CD4-positive, alpha-beta memory T cell (primary cell): ENCODE measurements at places on chromosomes 6 and 20. TPM values are rescaled to one million over a fixed set of nuclear protein-coding genes. Genes with fewer than 3 reads are reported as not detected.
A peak's percentile ranks its signal among the peaks of the same experiment; 100 is the strongest.

DNA sequence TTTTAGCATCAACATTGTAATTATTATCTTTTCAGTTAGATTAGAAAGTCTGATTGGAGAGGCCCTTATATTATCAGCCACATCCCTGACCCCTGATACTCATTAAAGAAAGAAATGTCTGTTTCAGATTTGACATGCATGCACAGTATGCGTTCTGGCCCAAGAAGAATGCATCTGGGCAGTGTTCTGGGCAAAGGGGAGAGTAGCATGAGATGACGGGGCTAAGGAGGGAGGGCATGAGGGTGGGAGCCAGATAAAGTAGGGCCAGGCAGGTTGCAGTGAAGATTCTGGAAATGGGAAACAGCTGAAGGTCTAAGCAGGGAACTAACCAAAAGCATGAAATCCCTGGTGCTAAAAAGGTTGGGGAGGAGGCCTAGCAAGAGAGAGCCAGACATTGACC lies 7.3 kb downstream of the SAYSD1 start:
- no peak overlapping the region for H3K27ac ChIP-seq
- peaks cover 5% of the 10 kb centered on the region for H3K36me3 ChIP-seq
- DNase-seq, result no peak
- no peaks in the 10 kb centered on the region for H3K27me3 ChIP-seq

GRCh38 chr6:90136176-90136575 lies 160.5 kb downstream of the BACH2 start:
- no peak overlapping the region for H3K27ac ChIP-seq
- H3K36me3 ChIP-seq, result no peaks in the 10 kb centered on the region
- no peaks in the 10 kb centered on the region for H3K4me1 ChIP-seq
- H3K27me3 ChIP-seq, result no peaks in the 10 kb centered on the region
- no peak overlapping the region for H3K4me3 ChIP-seq

GRCh38 chr20:25865715-25866656 lies 169.3 kb upstream of the ZNF337 start:
- peaks cover 4% of the 10 kb centered on the region for H3K27me3 ChIP-seq
- DNase-seq, result peak; percentile 75
- peak overlapping the region; percentile 24 for H3K4me3 ChIP-seq
- H3K27ac ChIP-seq, result no peak overlapping the region

- H3K27ac ChIP-seq, result no peak overlapping the region
- peaks cover 8% of the 10 kb centered on the region for H3K4me1 ChIP-seq
- no peak overlapping the region for H3K4me3 ChIP-seq
Observed at GRCh38 chr6:156994215-156995076, 217.3 kb downstream of the ARID1B start.

DNA sequence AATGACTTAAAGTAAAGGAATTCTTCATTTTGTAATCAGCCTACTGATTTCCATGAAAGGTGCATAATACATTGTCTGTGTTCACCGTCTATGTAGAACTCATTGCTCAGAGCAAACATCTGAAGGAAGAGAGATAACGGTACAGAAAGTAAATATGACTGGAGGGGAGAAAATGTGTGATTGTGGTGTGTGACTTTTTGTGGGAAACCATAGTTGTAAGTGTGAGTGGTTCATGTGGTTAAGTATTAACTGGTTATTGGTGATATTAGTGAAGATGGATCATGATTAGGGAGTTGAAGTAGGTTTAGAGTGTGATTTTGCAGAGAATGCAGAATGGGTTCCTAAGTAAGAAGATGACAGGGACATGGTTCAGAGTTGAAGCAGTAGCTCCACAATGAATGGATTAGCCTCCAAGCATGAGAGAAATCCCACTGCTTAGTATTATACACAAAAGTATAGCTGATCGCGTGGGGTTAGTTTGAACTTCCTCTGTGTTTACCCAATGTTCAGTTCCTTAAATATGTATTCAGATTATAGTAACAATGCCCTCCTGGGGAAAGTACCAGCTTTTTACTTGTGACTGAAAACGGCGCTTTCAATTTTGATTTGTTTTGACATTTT lies 368.9 kb downstream of the UTRN start:
- H3K4me1 ChIP-seq, result peaks cover 57% of the 10 kb centered on the region
- H3K27ac ChIP-seq, result peak overlapping the region; percentile 24
- H3K27me3 ChIP-seq, result no peaks in the 10 kb centered on the region
- no peaks in the 10 kb centered on the region for H3K36me3 ChIP-seq

GRCh38 chr6:79602859-79603258 lies 28.3 kb upstream of the SH3BGRL2 start:
- H3K27me3 ChIP-seq, result no peaks in the 10 kb centered on the region
- no peak overlapping the region for H3K27ac ChIP-seq
- no peak overlapping the region for H3K4me3 ChIP-seq
- no peaks in the 10 kb centered on the region for H3K36me3 ChIP-seq
- no peak for DNase-seq

DNA sequence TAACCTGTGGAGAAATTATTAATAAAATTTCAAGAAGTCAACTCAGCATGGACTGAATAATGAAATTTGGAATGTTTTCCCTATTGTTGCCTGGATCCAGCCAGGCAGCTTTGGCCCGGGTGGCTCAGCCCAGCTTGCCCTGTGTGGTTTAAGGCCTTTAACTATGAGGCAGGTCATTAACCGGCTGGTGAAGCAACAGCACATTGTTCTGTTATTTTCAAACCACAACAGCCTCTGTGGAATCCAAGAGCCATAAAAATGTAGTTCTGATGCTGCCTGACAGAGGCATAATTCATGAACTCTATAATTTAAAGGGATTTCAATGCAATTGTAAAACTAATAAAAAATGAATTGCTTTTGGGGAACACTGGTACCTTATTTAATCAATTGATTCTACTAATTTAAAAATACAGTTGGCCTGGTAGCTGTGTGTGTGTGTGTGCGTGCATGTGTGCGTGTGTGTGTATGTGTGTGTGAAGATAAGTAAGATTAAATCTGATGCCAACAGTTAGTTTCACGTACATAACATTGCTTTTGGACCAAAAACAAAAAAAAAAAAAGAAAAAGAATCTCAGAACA lies 117.7 kb downstream of the RPS12 start:
- H3K36me3 ChIP-seq, result no peaks in the 10 kb centered on the region
- H3K27ac ChIP-seq, result no peak overlapping the region
- H3K4me1 ChIP-seq, result no peaks in the 10 kb centered on the region
- H3K4me3 ChIP-seq, result no peak overlapping the region

GRCh38 chr6:141303907-141304306 lies 828.8 kb upstream of the GJE1 start:
- no peak overlapping the region for H3K4me3 ChIP-seq
- H3K4me1 ChIP-seq, result no peaks in the 10 kb centered on the region
- no peak overlapping the region for H3K27ac ChIP-seq
- no peaks in the 10 kb centered on the region for H3K36me3 ChIP-seq

GRCh38 chr6:134065706-134066105 lies 13.3 kb upstream of the SLC2A12 start:
- peaks cover 4% of the 10 kb centered on the region for H3K4me1 ChIP-seq
- no peaks in the 10 kb centered on the region for H3K36me3 ChIP-seq
- no peak for DNase-seq
- no peak overlapping the region for H3K4me3 ChIP-seq
- H3K27me3 ChIP-seq, result no peaks in the 10 kb centered on the region

DNA sequence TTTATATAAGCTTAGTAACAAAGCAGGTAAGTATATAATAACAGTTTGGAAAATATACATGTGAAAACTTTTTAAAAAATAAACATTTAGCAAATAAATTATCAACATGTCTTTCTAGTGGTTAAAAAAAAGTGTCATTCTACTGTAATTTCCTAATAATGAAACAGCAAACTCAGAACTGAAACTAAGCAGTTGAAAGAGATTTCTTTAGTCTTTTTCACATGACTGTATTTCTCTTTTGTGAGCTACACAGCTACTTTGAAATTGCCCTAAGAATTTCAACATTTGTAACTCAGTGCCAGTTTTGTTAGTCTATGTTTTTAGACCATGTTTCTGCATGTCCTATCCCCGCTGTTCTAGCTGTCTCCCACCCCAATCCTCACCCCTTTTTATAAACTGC lies 28.4 kb upstream of the SDHAF4 start:
- no peaks in the 10 kb centered on the region for H3K36me3 ChIP-seq
- H3K4me3 ChIP-seq, result no peak overlapping the region
- DNase-seq, result no peak

- peak overlapping the region; percentile 65 for H3K4me3 ChIP-seq
- H3K27ac ChIP-seq, result peak overlapping the region; percentile 65
- H3K27me3 ChIP-seq, result no peaks in the 10 kb centered on the region
- no peaks in the 10 kb centered on the region for H3K36me3 ChIP-seq
Observed at GRCh38 chr6:7140631-7141378, 33.0 kb downstream of the RREB1 start.

GRCh38 chr20:6178537-6178936 lies 55.7 kb upstream of the FERMT1 start:
- no peak overlapping the region for H3K4me3 ChIP-seq
- no peak for DNase-seq
- H3K4me1 ChIP-seq, result no peaks in the 10 kb centered on the region
- H3K36me3 ChIP-seq, result no peaks in the 10 kb centered on the region
- no peak overlapping the region for H3K27ac ChIP-seq

DNA sequence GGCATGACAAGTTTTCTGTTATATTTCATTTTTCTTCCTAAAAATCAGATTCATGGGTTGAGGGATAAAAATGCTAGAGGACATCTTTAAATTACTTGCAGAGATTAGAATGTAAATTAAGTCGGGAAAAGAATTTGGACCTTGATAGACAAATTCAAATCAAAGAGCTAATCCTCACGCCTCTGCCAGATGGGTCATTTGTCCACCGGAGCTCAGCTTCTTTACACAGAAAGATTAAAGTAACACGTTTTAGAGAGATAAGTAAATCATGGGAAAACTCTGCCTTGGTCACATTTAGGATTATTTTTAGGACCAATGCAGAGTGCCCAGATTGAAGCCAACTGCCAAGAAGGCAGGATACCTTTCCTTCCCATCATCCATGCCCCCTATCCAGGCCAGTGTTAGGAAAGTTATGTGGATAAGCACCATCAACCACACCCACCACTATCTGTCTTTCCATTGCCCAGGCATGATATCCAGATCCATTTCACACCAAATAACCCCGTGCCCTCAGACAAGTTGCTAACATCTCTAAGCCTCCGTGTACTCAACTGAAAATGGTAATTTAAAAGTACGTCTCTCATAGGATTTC lies 397.4 kb upstream of the PLCB4 start:
- H3K27ac ChIP-seq, result no peak overlapping the region
- DNase-seq, result no peak
- H3K36me3 ChIP-seq, result no peaks in the 10 kb centered on the region
- no peaks in the 10 kb centered on the region for H3K27me3 ChIP-seq
- no peak overlapping the region for H3K4me3 ChIP-seq

DNA sequence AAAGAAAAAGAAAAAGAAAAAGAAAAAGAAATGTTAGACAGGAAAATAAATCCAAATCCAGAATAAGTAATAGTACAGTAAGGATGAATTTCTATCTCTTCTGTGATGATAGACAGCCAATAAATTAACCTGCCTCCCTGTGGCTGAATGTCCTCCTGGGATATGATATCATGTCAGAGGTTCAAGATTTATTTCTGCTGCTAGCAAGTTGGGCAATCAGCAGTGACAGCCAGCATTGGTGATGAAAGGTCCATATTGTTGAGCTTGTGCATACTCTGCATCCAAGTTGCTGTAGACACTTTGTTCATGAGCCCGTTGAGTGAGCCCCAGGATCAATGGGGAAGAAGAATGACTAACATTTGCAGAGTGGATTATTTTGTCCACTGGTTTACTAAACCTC lies 44.9 kb upstream of the CEP85L start:
- H3K36me3 ChIP-seq, result peaks cover 7% of the 10 kb centered on the region
- H3K27me3 ChIP-seq, result no peaks in the 10 kb centered on the region
- DNase-seq, result no peak
- peaks cover 64% of the 10 kb centered on the region for H3K4me1 ChIP-seq
- no peak overlapping the region for H3K4me3 ChIP-seq

DNA sequence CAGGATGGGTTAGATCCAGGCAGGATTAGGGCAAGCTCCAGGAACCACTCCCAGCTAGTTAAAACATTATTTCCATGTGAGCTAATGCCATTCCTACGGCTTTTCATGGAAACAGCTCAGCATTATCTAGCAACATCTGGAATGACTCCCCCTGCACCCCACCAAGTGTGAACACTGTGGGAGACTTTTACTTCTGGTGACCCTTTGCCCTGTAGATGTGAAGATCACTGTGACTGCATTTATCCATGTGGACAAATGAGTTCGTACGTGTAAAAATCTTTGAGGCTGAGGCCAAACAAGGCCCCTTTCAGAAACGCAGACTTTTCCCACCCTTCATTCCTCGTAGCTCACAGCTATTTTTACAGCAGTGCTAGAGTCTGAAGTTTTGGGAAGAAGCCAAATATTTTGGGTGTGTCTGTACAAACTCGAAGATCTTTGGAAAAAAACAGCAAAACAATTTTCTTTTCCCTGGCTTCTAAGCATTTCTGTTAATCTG lies 221.8 kb upstream of the SOX4 start:
- no peak overlapping the region for H3K27ac ChIP-seq
- no peaks in the 10 kb centered on the region for H3K27me3 ChIP-seq
- no peaks in the 10 kb centered on the region for H3K36me3 ChIP-seq
- H3K4me1 ChIP-seq, result no peaks in the 10 kb centered on the region
- DNase-seq, result no peak

GRCh38 chr20:58103961-58104360 lies 124.5 kb downstream of the ANKRD60 start:
- no peaks in the 10 kb centered on the region for H3K27me3 ChIP-seq
- H3K4me1 ChIP-seq, result no peaks in the 10 kb centered on the region
- H3K36me3 ChIP-seq, result no peaks in the 10 kb centered on the region

DNA sequence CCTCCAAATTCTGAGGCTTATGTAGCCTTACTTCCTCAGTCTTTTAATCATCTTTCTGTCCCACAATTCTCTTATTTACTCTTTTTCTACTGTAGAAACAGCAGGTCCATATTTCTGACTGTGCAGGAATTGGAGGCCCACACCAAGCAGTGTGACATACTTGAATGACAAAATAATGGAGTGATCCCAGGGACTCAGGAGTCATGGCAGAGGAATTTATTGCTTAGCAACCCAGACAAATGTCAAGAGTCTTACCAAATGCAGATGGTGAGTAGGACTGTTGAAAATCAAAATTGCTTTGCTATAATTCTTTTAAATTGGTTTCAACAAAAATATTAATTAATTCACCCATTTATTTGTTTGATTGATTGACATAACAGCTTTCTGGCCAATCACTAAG lies 59.9 kb downstream of the HTR1B start:
- no peak overlapping the region for H3K4me3 ChIP-seq
- H3K4me1 ChIP-seq, result no peaks in the 10 kb centered on the region
- no peak overlapping the region for H3K27ac ChIP-seq
- H3K27me3 ChIP-seq, result no peaks in the 10 kb centered on the region
- no peak for DNase-seq

The NRM gene
- 6.4 TPM for total RNA-seq

The PRSS35 gene
- not detected for total RNA-seq

The ADAM33 gene
- total RNA-seq, result not detected

The SPTLC3 gene
- 0.26 TPM for total RNA-seq

The HLA-DMB gene
- total RNA-seq, result 8.1 TPM

The GNAS-AS1 gene
- total RNA-seq, result 1.1 TPM

The EPB41L1 gene
- 0.17 TPM for total RNA-seq

The TCP11 gene
- not detected for total RNA-seq
